Stimulated activated CD8-positive, alpha-beta memory T cell treated with anti-CD3 and anti-CD28 coated beads, Interleukin-4, amount 100 ng/mL, for 1 hour (primary cell): ENCODE measurements at places on chromosomes 5 and 9.

- no peak for DNase-seq
These were observed 24.4 kb downstream of the ZNF474 start for GRCh38 chr5:122153774-122154173.

- no peak for DNase-seq
These were observed 22.6 kb downstream of the DUSP1 start for GRCh38 chr5:172748341-172748843.

- no peak for DNase-seq
These were observed 1.0 kb downstream of the KLF4 start for GRCh38 chr9:107488375-107489143.

DNA sequence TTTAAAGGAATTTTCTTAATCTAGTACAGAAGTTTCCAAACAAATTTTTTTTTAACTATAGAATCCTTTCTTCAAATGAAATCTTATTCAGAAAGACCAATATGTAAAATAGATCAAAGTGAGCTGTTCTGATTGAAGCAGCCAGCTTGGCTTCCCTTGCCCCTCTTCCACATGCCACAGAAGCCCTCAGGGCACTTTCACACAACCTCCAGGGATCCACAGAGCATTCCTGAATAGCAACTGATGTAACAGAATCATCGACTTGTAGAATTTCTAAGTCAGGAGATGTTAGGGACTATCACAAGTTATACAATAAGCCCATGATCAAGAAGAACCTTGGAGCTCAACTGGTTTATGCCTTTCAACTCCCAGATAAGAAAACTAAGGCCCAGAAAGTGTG, 427.8 kb upstream of the C9orf72 start:
- DNase-seq: no peak

GRCh38 chr5:57316798-57317327, 143.0 kb downstream of the GPBP1 start:
- no peak for DNase-seq

DNA sequence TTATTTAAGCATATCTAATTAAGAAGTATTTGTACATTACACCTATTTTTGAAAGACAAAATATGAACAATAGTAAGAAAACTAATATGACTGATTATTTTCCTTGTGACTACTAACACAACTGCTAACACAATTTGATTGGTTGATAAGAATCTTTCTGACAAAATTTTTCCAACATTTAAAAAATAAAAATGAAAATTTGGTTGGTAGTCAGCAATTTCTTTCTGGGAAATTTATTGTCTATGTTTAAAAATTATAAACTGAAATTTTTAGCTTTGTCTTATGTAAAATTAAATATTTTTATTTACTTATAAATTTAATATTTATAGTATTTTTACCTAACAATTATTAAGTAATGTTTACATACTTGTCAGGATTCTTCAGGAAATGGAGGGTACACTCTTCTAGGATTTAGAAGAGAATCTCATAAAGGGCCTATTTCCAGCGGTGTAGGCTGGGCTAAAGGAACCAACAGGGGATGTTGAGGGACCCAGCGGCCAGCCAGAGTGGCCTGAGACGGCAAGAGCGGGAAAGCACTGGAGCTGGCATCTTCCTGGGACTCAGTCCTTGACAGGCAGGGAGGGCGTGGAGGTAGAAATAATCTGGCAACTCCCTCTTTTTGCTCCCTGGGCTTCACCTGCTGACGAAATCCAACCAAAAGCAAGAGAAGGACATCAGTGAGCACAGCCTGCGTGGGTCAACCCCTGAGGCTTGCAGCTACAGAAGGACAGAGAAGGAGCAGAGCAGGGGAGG, 14.7 kb upstream of the FAM120A start:
- no peak for DNase-seq

DNA sequence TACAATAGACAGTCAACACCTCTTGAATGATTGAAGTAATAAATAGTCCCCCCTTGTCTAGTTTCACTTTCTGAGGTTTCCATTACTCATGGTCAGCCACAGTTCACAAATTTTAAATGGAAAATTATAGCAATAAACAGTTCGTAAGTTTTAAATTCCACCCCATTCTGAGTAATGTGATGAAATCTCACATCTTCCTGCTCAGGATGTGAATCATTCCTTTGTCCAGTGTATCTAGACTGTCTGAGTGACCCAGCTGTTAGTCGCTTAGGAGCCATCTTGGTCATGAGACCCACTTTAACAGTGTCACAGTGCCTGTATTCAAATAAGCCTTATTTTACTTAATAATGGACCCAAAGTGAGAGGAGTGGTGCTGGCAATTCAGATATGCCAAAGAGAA, 311.6 kb upstream of the PRR16 start:
- DNase-seq: no peak

DNA sequence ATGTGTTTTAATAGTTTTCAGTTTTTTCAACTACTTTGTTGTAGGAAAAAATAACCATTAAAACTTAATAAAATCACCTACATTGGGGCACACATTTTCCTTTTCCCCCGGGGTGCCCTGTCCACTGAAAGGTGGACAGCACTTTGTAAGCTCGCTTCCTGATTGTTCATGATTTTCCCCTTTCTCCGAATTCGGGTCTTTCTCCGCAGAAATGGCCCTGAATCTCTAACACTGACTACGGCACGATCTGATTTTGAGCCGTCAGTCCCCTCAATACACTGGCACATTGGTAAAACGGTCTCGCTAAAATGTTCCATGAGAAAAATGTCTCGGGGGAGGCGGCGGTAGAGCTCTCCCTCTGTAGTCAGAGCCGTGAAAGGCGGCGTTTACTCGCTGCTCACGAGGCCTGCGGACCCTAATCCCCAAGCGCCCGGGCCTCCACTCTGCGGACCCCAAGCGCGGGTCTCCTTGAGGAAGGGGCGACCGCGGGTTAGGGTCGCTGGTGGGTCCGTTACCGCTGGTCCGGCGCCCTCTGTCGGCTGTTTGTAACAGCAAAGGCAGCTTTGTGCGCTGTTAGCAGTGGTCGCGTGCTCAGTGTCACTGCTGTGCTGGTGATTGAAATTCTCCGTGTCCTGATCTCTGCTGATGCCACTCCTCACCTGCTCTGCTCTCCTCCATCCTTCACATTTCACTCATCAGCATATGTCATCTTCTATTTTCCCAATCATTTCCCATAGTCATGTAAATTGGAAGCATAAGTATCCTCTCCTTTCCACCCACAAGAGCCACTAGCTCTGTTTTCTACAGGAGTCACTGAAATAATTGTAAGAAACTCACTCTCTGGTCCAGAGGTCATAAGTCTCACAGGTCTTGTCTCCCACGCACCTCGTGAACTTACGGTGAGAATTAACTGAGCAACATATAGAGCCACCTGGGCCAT, 10.8 kb upstream of the IFNA2 start:
- peak; percentile 46 for DNase-seq

DNA sequence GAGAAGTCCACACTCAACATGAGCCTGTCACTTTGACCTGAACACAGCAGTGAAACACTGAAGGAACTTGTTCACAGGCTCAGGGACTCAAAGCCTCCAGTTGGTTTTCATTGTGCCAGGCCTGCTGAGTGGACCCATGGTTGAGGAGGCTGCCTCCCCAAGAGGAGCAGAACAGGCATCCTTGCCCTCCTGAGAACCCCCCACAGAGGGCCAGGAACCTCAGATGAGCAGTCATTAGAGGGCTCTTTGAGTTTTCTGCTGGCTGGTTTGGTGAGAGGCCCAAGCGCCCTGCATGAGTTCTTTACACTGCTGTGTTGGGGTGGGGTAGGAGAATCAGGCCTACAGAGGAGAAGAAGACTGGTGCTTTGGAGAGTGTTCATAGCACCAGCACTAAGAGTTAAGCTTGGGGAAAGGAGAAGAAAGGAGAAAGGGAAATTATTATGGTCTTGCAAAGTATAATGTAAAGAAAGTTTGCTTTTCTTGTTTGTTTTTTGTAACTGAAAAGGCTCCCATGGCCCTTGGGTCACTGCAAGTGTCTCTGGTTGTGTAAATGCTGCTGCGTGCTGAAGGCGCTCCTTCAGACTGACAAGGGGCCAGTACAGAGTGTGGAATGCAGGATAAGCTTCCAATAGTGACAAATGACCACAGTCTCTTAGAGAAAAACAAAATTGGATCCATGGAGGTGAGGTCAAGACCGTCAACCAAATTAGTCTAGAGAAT, 100.2 kb downstream of the PDE8B start:
- DNase-seq: no peak

GRCh38 chr5:172282272-172283019, 1.1 kb downstream of the UBTD2 start:
- DNase-seq: no peak

DNA sequence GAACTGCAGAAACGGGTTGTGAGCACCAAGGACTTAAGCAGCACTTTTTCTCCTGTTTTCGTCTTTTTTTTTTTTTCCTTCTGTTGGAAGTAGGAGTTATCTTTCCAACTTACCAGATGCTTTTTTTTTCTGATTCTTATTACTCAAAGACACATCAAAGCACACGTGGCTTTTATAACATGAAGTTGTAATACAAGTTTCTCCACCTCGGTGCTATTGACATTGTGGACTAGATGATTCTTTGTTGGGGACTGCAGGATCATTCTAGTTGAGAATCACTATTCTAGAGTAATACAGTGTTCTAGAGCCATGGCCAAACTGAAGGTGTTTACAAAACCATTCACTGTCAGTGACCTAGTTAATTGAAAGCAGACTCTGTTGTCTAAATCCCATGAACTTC, 51.5 kb downstream of the MYO10 start:
- DNase-seq: no peak

DNA sequence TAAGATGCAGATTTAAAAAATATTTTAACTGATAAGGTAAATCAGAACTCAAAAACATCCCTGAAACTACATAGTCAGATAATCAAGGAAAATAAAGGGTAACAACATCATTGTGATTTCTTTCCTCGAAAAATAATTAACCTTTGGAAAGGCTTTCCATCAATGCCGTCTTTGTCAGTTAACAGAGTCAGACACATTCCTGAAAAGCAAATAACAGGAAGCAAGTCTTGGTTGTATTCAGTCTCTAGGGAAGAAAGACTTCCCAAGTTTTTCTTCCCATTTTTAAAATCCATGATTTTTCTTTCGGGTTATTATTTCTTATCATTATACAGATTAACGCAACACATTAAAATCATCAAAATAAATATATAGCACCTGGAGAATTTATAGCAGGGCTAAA, 256.4 kb upstream of the CDH6 start:
- DNase-seq: no peak

DNA sequence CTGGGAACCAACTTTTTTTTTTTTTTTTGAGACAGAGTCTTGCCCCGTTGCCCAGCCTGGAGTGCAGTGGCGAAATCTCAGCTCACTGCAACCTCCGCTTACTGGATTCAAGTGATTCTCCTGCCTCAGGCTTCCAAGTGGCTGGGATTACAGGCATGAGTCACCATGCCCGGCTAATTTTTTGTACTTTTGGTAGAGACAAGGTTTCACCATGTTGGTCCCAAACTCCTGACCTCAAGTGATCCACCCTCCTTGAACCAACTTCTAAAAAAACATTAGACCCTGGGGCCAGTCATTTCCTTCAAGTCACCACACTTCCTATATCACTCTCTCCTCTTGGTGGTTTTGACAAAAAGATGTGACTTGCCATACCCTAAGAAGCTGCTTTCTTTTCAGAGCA, 10.9 kb upstream of the SHROOM1 start:
- DNase-seq: no peak

GRCh38 chr5:35162848-35163709, 67.2 kb downstream of the PRLR start:
- no peak for DNase-seq

DNA sequence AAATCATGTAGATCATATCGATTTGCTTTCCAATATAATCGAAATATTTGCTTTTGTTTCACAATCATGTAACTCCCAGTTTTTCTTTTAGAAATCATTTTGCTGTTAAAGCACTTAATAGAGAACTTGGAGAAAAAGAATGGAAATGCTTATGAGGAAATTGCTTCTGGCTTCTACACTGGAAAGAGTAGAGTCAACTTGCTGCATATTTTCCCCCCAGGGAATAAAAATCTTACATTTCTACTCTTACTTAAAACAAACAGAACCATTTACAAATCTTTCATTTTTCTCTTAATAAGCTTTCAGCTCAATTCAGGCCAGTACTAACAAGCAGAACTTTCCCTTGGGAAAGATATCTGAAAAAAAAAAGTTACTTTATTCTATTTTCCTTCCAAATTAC, 312.0 kb downstream of the CHSY3 start:
- no peak for DNase-seq

DNA sequence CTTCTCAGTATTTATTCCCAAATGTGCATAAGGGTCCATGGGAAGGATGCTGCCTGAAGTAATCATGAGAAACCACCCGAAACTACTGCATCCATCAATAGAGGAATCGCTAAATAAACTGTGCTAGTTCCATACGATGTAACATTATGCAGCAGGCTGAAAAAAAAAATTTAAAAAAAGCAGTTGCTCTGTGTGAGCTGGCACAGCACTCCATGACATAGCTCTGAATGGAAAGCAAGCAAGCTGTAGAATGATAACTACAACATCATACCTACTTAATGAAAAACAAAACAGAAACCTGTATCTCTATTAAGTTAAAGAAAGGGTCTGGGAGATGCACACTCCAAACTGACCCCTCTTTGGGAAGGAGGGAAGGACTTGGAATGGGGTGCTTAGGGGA, 49.3 kb downstream of the SHB start:
- DNase-seq: no peak

DNA sequence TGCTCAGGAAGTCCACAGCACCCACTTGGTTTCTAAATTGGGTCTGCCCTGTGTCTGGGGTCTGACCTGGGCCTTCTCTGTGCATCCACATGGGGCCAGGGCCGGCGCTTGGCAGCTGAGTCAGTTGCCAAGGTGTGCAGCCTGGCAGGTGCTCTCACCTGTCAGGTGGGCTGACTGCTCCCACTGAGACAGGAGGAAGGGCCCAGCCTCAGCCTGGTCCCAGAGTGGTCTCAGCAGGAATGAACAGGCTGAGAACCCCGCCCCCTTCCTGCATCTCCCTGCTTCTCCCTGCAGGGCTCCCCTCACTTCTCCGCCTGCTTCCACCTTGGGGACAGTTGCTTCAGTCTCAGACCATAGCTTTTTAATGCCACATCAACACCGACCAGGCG, 60.5 kb downstream of the BARX1 start:
- DNase-seq: no peak

- DNase-seq: no peak
These were observed 5.5 kb downstream of the NEK6 start for GRCh38 chr9:124263213-124263612.

DNA sequence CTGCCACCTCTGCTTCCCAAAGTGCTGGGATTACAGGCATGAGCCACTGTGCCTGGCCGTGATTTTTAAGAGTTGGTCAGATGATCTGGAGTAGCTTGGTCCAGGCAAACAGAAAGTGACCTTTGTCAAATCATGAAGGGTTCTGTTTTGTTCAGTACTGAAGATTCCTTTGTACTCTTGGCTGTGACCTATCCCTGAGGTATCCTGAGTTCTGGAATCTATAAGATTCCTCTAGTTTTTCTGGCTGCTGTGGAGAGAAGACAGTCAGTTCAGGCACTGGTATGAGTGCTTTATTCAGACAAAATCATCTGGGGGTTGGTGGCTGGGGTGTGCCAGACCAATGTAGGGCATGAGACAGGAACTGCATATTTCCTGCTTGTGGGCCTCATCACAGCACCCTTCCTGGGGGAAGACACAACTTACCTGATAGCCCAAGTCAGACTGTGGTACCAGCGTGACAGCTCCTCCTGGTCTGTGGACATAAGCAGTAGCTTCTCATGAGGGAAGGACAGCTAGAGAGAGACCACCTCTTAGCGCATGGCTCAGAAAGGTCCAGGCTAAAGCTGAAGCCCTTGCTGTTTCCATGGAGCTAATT, 3.1 kb downstream of the ARHGEF39 start:
- DNase-seq: no peak
